ENCODE measurements at places on chromosomes 2 and 18. TPM values are rescaled to one million over a fixed set of nuclear protein-coding genes. Genes with fewer than 3 reads are reported as not detected.

DNA sequence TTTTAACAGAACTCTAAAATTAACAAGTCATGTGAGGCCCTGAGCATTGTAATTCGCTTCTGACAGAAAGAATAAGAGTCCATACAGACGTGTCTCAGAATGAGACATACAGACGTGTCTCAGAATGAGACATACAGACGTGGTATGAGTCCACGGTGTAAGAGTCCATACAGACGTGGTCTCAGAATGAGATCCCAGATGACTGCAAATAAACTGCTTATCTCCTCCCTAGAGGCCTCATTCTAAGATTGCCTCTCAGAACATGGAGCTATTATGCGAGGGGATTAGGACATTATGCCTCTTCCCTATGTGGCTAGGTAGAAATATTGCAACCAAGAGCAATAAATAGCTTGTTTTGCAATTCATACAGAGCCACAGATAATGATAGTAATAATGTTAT lies 63.9 kb downstream of the NEB start:
- no peak for DNase-seq

GRCh38 chr2:239946864-239947728 lies 78.0 kb downstream of the NDUFA10 start:
- DNase-seq = no peak

GRCh38 chr18:63588909-63589308 lies 1.8 kb downstream of the SERPINB13 start:
- no peak for DNase-seq

GRCh38 chr2:25374827-25375226 lies 33.1 kb upstream of the DNMT3A start:
- DNase-seq = no peak

DNA sequence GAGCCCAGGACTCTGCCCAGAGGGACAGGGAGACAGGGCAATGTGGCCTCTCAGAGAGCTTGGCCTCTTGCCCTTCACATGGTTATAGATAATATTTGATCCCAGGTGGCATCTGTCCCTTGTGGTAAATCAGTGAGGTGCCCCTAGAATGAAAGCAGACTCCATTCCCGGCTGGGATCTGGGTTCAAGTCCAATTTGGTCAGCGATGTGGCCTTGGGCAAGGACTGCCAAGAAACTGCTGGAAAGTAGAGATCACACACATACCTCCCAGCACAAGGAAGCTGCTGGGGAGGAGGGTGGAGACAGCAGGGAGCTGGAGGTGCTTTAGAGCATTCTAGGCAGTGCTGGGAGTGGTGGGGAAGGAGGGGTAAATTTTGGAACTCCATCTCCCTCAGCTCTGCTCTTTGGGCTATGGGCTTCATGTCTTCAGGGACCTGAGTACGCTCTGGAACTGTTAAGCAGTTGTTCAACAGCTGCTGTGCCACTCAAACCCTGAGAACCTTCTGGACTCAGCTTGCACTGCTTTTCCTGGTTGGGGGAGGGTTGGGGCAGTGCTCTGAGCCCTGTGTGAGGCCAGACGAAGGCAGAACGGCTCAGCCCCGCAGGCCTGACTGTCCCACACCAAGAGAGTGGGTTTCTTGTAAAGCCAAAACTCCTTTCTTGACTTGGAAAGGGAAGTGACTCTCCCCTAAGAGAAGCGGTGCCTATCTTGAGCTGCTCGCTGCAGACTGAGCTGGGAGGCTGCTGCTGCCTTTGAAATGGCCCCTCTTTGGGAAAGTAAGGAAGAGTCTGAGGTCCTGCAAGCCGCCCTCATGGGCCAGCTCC lies 23.0 kb downstream of the INPP5D start:
- DNase-seq = no peak

GRCh38 chr18:48084858-48085257 lies 154.4 kb upstream of the SMAD2 start:
- DNase-seq = no peak

DNA sequence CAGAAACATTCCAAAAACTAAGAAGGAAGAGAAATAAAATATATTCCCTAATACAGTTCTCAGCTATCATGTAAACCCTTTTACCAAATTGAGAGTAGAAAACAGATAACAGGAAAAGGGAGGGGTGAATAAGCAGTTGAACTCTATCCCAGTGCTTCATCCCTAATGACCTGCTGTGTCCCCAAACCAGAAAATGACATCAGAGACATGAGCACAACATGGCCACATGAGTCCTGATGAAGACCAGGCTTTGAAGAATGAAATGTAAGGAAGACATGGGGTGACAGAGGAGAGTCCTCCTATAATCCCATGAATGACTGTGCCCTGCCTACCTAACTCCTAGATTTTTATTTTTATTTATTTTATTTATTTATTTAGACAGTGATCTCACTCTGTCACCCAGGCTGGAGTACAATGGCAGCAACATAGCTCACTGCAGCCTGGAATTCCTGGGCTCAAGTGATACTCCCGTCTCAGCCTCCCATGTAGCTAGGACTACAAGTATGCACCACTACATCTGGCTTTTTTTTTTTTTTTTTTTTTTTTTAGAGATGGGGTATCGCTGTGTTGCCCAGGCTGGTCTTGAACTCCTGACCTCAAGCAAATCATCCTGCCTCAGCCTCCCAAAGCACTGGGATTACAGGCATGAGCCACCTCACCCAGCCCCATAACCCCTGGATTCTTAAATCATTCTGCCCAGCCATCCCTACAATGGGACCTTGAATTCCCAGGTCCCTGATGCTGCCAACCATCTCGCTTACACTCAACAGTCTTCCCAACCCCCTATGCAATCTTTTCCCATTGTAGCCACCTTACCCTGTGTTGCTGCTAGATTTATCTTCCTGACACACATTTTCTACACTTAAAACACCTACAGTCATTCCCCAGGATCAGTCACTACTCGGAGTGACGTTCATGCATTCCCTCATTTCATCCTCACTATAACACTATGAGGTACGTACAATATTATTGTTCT lies 64.5 kb downstream of the ANKRD44 start:
- DNase-seq = no peak

DNA sequence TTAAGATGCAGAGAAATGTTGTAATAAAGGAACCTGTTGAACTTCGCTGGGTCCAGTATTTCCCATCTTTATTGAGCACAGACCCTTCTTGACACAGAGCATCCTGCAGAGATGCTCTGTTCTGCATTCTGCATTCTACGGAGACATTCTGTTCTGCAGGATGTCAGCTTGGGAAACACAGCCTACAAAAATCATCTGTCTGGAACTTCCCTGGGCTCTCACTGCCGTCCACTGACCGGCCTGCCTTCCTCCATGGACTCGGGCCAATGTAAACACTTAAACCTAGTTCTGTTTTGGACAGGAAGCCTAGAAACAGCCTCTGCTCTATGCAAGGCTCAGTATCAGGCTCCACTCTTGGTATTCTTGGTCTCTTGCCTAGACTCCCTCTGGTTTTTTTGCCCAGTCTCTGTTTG lies 90.0 kb upstream of the PPP1CB start:
- peak; percentile 78 for DNase-seq

DNA sequence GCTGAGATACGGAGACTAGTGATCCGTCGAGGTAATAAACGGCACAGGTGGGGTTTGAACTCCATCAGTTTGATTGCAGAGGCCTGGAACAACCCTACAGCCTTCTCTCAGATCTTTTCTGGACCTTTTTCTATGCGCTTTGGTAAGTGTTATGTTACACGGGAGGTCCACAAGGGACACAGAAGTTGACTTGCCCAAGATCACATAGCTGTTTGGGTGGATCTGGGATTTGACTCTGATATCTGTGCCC lies 1.1 kb upstream of the DNPEP start:
- DNase-seq = no peak

GRCh38 chr2:132669908-132670495 lies at the start of gene LYPD1:
TSS of gene LYPD1 (minus strand) at chr2:132670205. CDS start at chr2:132669932, 273 bp downstream.
- no peak for DNase-seq

GRCh38 chr2:49794396-49794795 lies 640.1 kb upstream of the FSHR start:
- no peak for DNase-seq

PROKR1 gene
- not detected for total RNA-seq

SERPINB12 gene
- not detected for total RNA-seq

PJVK gene
- total RNA-seq = 1.4 TPM
